IPS DF 6.9 (cell line): ENCODE measurements at places on chromosomes 7 and 10.

GRCh38 chr10:27433976-27434375, 70.1 kb upstream of the RAB18 start:
- DNase-seq: no peak

DNA sequence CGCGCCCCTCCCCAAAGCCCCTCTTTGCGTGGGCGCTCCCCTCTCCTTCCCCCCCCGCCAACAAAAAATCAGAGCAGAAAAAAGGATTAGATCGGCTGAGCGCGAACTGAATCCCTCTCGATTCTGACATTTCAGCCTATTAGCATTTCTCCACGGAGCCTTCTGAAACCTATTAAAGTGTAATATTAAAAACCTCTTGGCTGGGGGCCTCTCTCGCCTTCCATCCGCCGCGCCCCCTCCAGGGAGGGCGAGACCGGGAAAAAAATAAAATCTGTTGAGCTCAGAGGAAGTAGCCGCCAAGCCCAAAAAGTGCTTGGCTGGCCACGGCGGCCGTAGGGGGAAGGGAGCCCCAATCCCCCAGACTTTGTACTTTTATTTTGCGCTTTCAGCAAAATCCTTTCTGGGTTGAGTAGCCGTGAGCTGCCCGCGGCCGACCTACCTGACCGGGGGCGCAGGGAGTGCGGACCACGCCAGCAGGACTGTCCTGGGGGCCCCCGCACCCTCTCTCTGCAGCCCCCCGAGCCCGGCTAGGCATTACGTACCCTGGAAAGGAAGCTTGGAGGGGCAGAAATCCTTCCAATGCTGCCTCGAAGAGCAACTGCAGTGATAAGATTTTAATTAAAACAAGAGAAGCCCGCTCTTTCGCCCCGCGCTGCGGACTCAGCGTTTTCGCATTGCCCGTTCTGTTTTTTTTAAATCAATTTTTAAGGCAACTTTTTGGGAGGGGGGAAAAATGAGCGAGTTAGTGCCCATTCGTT, 1.3 kb upstream of the TNRC18 start:
- no peak for DNase-seq

GRCh38 chr7:158077934-158078910, 509.4 kb downstream of the PTPRN2 start:
- no peak for DNase-seq

DNA sequence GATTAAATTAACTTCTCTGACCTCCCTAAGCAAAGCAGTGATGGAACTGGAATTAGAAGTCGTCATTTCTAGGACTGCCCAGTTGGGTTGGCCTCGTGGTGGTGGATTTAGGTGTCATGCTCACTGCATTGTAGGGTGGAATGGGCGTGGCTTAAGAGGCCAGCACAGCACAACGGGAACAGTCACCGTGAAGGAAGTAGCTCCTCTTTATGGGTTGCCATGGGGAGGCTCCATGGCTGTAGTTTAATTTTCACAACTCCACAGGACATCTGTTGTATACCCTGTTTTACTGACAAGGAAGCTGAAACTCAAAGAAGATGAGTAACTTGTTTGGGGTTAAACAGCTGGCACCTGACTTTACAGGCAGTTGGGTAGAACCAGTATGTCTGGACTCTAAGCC, 208.3 kb downstream of the CELF2 start:
- no peak for DNase-seq

GRCh38 chr7:105769901-105770628, 106.3 kb downstream of the ATXN7L1 start:
- DNase-seq: no peak

GRCh38 chr7:107998660-107999480, 4.1 kb downstream of the LAMB1 start:
- DNase-seq: no peak

DNA sequence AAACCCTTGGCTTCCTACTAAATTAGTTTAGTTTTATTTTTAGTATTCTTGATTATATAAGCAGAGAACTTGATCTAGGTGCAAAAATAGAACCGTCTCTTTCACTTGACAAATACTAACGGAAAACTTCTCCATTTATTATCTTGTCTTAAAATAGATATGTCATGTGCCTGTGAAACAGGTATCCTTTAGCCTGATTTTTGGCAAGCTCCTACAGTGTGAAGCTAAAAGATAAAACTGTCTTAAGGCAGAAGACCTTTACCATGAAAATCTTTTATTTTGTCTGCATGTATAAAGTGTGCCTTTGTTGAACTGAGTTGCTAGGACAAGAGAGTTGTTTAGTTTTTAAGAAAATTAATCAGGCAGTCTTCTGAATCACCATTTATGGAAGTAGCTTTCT, 90.6 kb downstream of the CYP51A1 start:
- DNase-seq: no peak

DNA sequence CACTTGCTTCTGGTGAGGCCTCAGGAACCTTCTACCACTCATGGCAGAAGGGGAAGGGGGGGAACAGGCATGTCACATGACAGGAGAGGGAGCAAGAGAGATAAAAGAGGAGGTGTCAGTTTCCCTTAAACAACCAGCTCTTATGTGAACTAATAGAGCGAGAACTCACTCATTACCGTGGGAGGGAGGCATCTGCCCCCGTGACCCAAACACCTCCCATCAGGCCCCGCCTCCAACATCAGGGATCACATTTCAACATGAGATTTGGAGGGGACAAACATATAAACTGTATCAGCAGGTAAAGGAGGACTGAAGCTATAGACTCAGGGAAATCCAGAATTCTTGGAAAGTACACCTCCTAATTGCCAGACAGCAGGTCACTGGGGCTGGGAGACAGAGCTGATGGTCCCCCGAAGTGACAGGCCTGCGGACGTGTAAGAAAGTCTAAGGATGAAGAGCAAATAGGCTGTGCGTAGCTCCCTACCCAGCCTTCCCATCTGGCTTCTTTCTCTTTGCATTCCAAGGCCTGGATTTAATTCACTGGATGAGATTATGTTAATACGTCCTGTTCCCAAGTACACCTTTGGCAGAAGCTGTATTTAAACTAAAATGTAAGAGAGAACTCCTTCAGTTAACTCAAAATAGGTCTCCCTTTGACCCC, 186.7 kb upstream of the LYZL2 start:
- DNase-seq: no peak

DNA sequence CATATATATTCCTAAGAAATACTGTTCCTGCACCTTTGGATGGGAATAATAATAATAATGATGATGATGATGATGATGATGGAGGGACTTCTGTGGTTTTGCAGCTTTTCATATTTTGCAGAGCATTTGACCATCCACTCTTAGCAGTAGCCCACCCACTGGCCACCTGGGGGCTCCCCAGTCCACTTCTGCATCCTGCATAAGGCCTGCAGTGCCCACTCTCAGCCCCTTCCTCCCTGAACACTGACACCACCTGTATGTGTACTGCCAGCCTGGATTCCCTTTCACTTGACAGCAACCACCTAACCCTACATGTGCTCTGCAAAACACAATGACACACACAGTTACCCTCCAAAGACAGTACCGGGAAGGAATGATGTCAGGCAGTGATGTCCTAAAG, 131.4 kb downstream of the ADAM12 start:
- no peak for DNase-seq

GRCh38 chr10:80453842-80454512, at the start of gene TSPAN14:
Gene TSPAN14 (plus strand): TSS chr10:80454310. CDS start chr10:80489234, 34,924 bp downstream.
- no peak for DNase-seq

- DNase-seq: no peak
These were observed 49.6 kb upstream of the CAV2 start for GRCh38 chr7:116449950-116450349.

DNA sequence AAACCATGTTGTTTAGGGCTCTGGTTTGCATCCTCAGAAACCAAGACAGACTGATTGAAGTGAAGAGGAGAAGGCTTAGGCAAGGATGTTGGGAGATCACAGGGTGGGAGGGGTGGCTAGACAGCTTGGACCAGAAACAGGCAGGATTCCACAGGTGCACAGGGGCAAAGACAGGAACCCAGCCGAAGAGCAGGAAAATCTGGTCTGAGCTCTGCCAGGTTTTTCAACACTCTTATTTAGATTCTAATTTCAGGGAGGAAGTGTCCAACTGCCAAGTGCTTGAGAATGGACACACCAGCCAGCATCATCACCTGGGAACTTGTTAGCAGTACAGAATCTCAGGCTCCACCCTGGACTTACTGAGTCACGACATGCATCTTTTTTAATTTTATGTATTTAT, 93.8 kb downstream of the MARCHF5 start:
- DNase-seq: no peak

DNA sequence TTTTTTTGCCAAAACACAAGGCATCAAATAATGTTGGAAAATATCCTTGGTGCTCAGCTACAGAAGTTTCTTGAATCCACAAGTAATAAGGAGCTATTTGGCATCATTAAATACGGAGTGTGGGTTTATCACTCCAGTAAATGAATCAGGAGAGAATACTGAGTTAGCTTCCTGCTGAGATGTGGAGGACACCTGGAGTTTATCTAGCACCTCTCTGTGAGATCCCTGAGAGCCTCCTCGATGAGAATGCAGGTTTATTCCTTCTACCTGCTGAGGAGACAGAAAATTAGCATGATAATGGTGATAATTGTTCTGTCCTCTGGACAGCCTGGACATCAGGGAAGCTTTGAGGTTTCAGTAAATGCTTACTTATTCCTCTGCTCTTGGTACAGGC, 40.5 kb downstream of the NRG3 start:
- no peak for DNase-seq

GRCh38 chr10:30284865-30285594, 64.0 kb downstream of the MTPAP start:
- no peak for DNase-seq

DNA sequence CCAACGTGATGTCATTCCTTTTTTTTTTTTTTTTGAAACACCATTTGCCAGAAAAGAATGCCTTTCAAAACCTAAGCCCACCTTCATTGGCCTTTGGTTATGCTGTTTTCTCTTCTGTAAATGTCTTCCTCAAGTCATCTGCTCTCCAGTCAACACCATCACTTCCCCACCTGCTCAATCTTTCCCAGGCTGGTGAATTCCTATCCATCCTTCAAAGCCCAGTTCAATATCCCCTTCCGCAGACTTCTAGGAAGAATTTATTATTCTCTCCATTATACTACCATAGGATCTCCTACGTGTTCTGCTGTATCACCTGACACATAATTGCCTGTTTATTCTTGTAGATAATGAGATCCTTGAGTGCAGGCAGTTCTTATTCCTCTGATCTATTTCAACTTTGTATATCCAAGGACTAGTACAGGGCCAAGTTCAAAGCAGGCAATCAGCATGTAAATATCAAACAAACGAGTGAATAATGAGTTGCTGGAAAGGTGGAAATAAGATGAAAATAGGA, 73.5 kb upstream of the PRR15 start:
- no peak for DNase-seq

- DNase-seq: no peak
These were observed 519.1 kb upstream of the AUTS2 start for GRCh38 chr7:69078997-69079769.

- DNase-seq: no peak
These were observed 131.8 kb downstream of the ADK start for GRCh38 chr10:74282848-74283210.

GRCh38 chr7:11831156-11831735, 752 bp downstream of the THSD7A start:
- DNase-seq: no peak

DNA sequence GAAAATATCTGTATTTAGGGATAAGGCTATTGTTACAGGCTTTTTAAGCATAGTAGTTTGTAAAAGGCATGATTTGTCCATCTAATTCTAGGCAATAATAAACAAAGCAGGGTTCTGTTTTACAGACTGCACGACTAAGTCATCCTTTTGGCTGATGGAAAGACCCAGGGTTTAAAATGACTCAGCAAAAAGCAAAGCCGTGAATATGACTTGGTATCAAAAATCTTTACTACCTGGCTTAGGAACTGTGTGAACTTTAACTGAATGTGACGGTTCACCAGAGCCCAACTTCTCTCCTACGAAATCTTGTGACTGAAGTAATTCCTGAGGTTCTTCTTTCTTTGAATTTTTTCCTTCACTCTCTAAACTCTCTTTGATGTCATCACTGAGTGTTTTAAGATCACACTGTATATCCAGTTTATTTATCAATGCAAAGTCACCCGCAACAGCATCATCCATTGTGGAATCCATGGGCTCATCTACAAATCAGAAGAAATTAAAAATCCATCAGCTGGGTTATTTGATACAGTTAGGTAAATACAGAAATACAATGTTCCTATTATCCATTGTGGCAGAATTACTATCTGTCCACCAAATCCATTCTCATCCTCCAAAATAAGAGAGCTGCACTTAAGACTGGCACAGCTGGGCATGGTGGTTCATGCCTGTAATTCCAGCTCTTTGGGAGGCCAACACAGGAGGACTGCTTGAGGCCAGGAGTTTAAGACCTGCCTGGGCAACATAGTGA, 17.0 kb downstream of the ATE1 start:
- no peak for DNase-seq

GRCh38 chr10:124174071-124174566, 80.7 kb upstream of the CHST15 start:
- DNase-seq: no peak

- no peak for DNase-seq
These were observed 15.1 kb downstream of the GATA3 start for GRCh38 chr10:8069627-8070026.

- DNase-seq: no peak
These were observed 88.5 kb downstream of the BTRC start for GRCh38 chr10:101442456-101442800.

GRCh38 chr10:26840938-26841732, 19.6 kb downstream of the ABI1 start:
- DNase-seq: no peak

DNA sequence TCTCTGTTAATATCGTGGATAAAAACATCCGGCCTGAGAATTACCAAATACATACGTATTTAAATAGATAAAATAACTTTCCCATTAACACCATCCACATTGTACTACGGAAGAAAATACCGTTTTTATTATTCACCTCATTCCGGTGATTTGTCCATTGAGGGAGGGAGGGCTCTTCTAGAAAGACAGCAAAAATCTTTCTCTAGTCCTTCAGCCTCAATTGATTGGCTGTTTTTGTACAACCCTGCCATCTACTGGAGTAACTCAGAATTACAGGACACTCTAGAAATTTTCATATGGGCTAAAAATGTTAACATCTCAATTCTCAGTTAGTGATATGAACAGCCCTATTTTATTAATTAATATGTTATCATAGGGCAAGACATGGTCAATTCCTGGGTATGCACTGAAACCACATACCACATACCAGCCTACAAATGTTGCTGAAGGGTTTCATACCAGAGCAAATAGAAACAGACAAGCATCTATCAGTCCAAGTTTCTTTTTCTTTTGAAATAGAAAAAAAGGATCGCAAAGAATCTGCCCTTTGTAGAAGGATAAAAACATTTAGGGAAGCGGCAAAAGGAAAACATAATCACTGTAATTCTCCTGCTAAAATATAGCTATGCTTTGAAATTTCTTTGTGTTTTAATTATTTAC, 55.8 kb upstream of the CDCA7L start:
- DNase-seq: peak; percentile 11

DNA sequence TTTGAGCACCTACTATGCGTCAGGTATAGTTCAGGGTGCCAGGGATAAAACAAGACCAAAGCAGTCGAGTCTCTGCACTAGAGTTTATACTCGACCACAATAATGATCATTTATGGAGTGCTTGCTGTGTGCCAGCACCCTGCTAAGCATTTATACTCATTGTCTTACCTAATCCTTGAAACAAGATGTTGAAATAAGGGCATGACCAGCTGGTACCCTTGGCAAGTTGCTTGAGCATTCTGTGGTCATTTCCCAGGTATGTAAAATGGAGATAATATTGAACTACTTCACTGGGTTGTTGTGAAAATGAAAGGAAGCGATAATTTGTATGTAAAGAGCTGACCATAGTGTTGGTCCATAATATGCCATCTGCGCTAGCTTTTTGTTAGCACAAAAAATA, 185.4 kb downstream of the CYP26A1 start:
- DNase-seq: no peak
